ENCODE measurements at places on chromosomes 4 and X. TPM values are rescaled to one million over a fixed set of nuclear protein-coding genes. Genes with fewer than 3 reads are reported as not detected.

GRCh38 chr4:159837071-159837470 lies 734.2 kb downstream of the RAPGEF2 start:
- H3K36me3 ChIP-seq = no peaks in the 10 kb centered on the region
- no peak overlapping the region for H3K4me3 ChIP-seq
- no peaks in the 10 kb centered on the region for H3K4me1 ChIP-seq
- no peaks in the 10 kb centered on the region for H3K27me3 ChIP-seq

DNA sequence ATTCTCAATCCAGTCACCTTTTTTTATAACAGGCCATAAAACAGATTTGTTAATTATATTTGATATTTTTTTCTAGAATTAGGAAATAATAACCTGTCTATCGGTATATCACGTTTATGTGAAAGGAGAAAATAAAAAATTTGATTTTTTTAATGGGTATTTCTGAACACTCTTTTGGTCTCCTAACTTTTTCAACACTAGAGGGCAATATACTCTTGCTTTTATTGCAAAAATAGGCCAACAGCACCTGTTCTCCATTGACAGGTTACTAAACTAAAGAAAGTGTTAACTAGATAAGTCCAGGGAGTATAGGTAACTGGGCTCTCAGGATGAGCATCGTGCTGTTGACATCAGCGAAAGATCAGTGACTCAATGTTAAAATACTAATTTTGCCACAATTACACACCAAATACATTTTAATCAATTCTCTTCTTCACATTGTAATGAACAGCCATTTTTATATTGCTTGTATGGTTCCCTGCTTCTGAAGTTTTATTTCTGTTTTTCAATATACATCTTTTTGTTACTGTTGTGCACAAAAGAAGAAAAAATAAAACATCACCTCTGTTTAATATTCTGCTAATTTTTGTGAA lies 22.8 kb downstream of the NDST4 start:
- H3K4me3 ChIP-seq = no peak overlapping the region
- no peak overlapping the region for H3K27ac ChIP-seq
- DNase-seq = peak; percentile 58
- H3K27me3 ChIP-seq = no peaks in the 10 kb centered on the region

DNA sequence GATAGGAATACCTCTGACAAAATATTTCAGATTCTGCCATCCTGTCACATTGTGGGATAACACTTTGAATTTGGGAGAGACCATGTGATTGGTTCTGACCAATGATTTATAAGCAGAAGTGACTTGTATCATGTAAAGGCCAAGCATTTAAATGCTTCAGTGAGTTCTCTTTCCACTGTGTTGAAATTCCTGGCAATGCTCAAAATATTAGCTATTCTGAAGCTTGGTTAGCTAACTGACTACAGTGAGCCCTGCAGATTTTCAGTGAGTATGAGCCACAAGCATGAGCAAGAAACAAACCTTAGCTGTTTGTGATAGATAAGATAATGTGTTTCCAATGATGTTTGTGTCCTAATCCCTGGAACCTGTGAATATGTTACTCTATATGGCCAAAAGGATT lies 562.8 kb upstream of the AADAT start:
- no peaks in the 10 kb centered on the region for H3K4me1 ChIP-seq
- H3K36me3 ChIP-seq = no peaks in the 10 kb centered on the region
- no peak overlapping the region for H3K27ac ChIP-seq
- H3K4me3 ChIP-seq = no peak overlapping the region
- DNase-seq = no peak

DNA sequence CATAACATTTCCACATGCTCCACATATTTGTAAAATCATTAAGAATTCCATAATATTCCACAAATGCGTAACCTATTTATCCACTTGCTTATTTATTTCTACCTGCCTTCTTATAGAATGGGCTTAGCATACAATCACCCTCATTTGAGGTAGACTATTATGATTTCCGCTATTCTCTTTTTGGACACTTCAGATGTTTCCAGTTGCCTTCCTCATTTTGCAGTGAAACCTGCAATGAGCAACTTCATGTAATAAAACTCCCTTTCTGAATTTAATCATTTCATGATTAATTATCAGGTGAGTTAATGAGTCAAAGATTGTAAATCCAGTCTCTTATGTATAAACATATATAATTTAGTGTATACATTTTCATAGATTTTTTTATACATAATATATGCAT lies 58.0 kb downstream of the PPP3CA start:
- no peaks in the 10 kb centered on the region for H3K27me3 ChIP-seq
- H3K36me3 ChIP-seq = no peaks in the 10 kb centered on the region
- H3K4me1 ChIP-seq = peaks cover 31% of the 10 kb centered on the region
- H3K27ac ChIP-seq = no peak overlapping the region
- DNase-seq = no peak

EIF1AX gene
- total RNA-seq = 51.1 TPM

LUZP4 gene
- total RNA-seq = not detected
